ENCODE measurements at places on chromosomes 12 and 14.

GRCh38 chr12:68198507-68199086 is 27.0 kb downstream of the IL26 start:
- DNase-seq: no peak

GRCh38 chr12:71135812-71136176 is 22.0 kb downstream of the TSPAN8 start:
- DNase-seq: no peak

- DNase-seq: no peak
Observed at GRCh38 chr14:36173161-36173560, 3.4 kb downstream of the PTCSC3 start.

GRCh38 chr14:105042813-105043212 is 21.9 kb upstream of the CDCA4 start:
- DNase-seq: no peak

- DNase-seq: no peak
Observed at GRCh38 chr12:67765776-67766766, 117.5 kb downstream of the DYRK2 start.

- no peak for DNase-seq
Observed at GRCh38 chr14:89466944-89467343, 49.9 kb upstream of the FOXN3 start.

DNA sequence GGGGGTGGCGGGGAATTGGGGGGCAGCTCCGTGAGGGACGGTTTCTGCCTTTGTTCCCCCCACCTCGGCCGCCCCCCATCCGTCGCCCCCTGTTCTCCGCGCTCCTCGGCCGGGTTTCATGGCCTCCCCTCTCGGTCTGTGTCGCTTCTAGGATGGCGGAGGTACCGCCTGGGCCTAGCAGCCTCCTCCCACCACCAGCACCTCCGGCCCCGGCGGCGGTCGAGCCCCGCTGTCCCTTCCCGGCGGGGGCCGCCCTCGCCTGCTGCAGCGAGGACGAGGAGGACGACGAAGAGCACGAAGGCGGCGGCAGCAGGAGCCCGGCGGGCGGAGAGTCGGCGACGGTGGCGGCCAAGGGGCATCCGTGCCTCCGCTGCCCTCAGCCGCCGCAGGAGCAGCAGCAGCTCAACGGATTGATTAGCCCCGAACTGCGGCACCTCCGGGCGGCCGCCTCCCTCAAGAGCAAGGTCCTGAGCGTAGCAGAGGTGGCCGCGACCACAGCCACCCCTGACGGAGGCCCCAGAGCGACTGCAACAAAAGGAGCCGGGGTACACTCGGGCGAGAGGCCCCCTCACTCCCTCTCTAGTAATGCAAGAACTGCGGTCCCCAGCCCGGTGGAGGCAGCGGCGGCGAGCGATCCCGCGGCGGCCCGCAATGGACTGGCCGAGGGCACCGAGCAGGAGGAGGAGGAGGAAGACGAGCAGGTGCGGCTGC is 575 bp downstream of the NAA30 start:
- DNase-seq: no peak

DNA sequence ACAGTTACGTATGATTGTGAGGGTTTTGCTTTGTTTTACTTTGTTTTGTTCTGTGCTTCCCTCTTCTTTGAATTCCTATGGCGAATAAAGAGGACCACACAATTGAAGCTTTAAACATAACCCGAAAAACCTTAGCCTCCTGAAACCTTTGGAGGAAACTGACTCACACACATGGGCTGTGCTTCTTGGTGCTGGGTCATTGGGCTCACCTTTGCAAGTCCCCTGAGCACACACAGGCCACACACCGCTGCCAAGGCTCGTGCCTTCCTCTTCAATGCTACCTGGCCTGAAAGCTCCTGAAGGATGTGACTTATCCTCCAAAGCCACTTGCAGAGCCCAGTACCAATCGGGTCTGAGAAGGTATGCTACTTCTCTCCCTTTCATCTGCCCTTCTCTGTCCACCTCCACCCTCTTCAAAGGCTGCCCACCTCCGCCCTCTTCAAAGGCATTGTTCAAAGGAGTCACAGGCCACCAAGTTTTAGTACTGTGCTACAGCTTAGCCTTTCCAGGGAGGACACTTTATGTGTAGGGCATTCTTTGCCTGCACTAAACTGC is 114.6 kb downstream of the FOXN3 start:
- no peak for DNase-seq

DNA sequence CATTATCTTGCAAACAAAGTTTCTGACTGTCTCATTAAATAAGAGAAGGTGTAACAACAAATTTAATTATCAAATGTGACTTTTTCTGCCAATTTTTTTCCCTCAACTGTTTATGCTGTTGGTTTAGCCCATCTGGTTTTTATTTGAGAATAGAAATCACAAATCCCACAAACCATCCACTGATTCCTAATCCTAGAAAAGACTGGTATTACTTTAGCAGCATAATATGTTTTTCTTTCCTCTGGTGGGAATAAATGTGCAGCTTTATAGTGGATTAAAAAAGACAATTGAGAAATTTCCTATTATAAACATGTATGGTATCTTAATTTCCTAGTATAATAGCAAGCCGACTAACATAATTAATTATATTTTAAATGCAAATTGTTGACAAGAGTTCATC is 257.9 kb upstream of the FOXN3 start:
- no peak for DNase-seq
